Muscle of arm (tissue), 14 donors: ENCODE measurements at places on chromosomes 2 and 18. TPM values are rescaled to one million over a fixed set of nuclear protein-coding genes. Genes with fewer than 3 reads are reported as not detected.

- no peak for DNase-seq
These were observed 50.0 kb upstream of the HPCAL1 start for GRCh38 chr2:10252661-10253060.

The POTEF gene
- 0.11 TPM for polyA plus RNA-seq

- no peak for DNase-seq
These were observed 31.1 kb upstream of the CD8A start for GRCh38 chr2:86821842-86822241.

DNA sequence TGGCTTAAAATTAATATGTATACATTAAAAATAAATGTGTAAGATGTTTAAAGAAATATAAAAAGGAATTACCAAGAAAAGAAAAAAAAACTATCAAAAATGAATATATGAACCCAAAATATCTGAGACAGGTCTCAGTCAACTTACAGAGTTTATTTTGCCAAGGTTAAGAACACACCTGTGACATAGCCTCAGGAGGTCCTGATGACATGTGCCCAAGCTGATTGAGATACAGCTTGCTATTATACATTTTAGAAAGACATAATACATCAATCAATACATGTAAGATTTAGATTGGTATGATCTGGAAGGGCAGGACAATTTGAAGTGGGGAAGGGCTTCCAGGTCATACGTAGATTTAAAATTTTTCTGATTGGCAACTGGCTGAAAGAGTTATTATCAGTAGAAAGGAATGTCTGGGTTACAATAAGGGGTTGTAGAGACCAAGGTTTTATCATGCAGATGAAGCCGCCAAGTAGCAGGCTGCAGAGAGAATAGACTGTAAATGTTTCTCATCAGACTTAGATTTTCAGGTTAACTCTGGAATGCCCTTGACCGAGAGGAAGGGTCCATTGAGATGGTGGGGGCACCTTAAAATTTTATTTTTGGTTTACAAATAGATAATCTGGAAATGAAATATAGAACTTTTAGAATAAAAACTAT, 74.7 kb downstream of the EXOC6B start:
- no peak for DNase-seq

DNA sequence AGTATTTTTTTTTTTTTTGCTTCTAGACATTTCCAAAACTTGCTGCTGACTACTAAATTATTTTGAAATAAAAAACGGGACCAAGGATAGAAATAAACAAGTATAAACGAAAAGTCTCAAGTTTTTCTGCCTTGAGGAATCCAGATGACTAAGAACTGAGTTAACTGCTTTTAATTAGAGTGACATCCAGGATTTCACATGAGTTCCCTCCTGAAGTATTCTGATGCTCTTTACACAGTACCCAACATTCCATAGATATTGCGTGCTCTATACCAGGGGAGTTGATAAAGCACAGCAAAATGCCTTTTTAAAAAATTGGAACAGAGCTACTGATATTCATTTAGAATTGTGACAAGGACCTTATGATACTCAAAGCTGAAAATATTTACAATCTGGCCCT, 618.0 kb downstream of the CCDC85A start:
- no peak for DNase-seq

DNA sequence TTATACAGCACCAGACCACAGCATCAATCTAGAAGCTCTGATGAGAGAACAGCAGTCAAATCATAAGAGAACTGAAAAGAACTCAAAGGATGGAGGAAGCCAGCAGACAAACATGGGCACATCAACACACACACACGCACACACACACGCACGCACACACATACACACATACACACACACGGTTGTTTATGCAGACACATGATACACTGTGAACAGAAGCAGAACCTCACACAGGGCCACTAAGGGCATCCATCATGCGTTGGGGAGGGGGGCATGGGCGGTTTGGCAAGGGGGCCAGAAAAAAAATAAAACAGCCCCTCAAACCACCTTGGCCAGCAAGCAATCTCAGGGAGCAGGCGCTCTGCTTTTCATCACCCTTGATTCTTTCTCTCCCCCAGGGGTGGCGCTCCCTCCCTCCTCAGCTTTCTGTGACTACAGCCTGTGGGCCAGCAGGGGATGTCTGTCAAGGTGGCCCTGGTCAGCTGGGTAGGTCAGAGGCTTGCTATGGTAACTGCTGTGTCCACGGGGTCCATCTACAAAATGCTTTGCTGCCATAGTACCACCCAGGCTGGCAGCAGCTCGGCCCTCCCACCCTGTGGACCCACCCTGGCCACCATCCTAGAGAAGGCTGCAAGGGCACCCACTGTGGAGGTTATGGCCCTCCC, 318.0 kb downstream of the CELF4 start:
- no peak for DNase-seq

DNA sequence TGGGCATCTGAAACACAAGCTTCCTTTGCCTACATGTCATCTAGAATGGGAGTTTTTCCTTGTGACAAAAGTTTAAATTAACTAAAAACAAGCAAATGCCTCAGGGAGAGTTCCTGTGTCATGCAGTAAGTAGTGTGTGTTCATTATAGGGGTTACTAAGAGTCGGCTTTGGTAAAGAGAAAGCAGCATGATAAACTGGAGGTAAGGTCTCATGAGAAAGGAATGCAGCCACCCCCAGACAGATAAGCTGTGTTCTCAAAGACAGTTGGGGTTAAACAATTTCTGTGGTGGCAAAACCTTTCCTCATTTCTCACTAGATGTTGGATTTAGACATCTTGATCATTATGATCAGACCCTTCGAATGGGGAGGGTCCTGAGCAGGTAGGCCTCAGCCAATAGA, 129.7 kb downstream of the MAP4K4 start:
- DNase-seq, result no peak

DNA sequence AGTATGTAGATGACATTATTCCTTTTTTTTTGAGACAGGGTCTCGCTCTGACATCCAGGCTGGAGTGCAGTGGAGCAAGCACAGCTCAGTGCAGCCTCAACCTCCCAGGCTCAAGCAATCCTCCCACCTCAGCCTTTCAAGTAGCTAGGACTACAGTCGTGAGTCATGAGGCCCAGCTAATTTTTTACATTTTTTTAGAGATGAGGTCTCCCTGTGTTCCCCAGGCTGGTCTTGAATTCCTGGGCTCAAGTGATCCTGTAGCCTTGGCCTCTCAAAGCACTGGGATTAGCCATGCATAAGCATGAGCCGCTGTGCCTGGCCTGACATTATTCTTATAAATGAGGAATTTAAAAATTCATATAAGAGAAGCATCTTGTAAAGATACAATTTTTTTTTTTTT, 86.9 kb downstream of the FAM117B start:
- DNase-seq, result no peak

The RESP18 gene
- polyA plus RNA-seq, result not detected

The OTOF gene
- polyA plus RNA-seq, result 15.0 TPM

GRCh38 chr2:29012211-29012681, 31.1 kb downstream of the TOGARAM2 start:
- DNase-seq, result no peak

The AGAP1 gene
- polyA plus RNA-seq, result not detected

- DNase-seq, result no peak
These were observed 588 bp upstream of the CCDC93 start for GRCh38 chr2:118014492-118014824.

GRCh38 chr2:233059797-233060500, at the start of gene INPP5D:
Gene INPP5D (plus strand): TSS chr2:233060342. CDS start chr2:233060479, 137 bp downstream.
- no peak for DNase-seq

- DNase-seq, result no peak
These were observed 3.5 kb downstream of the AAMP start for GRCh38 chr2:218266316-218266979.

DNA sequence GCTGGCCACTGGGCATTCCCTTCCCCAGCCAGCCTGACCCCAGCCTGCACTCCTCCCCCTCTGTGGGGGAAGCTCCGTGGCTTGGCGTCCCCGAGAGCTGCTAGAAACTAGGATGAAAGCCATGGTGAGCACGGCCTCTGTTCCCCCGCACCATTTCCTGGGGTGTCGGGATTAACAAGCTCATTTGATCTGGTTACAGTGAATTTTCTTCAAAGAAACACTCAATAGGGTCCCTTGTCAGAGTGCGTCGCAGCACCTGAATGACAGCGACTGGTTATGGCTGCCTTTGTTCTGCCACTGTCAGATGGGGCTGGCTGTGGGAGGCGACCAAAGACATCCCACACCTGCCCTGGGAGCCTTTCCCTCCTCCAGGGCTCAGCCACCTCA, 7.7 kb upstream of the ALPI start:
- no peak for DNase-seq

GRCh38 chr2:62556086-62556485, 50.1 kb upstream of the TMEM17 start:
- no peak for DNase-seq

The CNDP1 gene
- not detected for polyA plus RNA-seq

The TBR1 gene
- polyA plus RNA-seq, result not detected

The CPS1 gene
- 5.7 TPM for polyA plus RNA-seq

GRCh38 chr2:21070341-21071257, 26.7 kb upstream of the APOB start:
- no peak for DNase-seq

DNA sequence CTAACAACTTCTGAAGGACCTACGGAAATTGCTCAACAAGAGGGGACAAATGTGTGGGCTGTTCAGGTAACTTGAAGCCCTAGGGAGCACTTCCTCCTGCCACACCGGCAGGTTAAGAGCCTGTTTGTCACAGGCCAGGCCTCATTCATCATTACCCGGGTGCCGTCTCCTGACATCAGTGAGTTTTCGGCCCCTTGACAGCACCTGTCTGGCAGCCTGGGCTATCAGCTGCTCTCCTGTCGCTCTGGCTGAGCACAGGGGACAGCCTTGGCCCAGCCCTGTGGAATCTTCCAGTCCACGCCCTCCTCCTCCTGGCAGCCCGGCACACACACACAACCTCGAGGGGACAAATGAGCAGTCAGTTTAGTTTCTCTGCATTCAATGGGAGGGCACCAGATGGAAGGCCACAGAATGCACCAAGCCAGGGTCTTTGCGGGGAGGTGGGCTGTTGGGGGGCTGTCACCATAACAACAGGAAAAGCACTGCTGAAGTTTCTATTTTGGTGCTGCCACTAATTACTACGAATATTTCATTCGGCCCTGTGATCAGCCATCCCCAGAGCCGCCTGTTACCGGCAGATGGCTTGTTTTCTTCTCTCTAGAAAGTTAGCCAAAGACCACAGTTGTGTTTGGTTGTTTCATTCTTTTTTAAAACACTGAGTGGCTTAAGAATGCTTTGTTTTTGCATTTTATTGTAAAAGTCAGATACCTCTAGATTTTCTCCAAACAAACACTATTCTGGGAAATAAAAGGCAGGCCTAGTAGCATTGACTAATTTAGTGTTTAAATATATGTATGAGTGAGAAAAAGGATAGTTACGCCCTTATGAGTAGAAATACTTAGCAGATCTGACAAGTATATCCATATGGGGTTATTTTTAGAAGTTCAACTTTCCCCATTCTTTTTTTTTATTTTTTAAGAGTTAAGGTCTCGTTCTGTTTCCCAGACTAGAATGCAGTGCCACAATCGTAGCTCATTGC, 189.9 kb upstream of the NDUFV2 start:
- peak; percentile 52 for DNase-seq
